IMR-90 (cell line): ENCODE measurements at places on chromosomes 7 and 10. TPM values are rescaled to one million over a fixed set of nuclear protein-coding genes. Genes with fewer than 3 reads are reported as not detected.

DNA sequence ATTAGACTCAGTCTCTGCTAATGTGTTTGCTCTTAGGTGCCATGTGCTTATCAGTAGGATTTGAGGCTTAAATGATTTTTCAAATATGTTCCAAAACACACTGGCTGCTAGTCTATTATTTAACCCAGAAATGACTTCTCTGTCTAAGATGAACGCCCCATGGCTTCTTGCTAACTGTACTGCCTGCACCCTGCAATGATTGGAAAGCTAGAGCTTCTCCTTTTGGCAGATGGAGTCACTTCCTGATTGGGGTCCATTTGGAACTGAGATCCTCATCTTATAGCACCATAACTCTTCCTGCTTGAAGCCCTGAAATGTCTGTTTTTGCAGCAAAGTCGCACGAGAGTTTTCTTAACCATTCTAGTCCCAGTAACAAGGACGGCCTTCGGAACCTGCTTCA lies 186.5 kb upstream of the ADO start:
- H3K36me3 ChIP-seq, result no peaks in the 10 kb centered on the region
- no peak for DNase-seq
- peaks cover 12% of the 10 kb centered on the region for H3K4me1 ChIP-seq
- no peaks in the 10 kb centered on the region for H3K27me3 ChIP-seq
- H3K4me3 ChIP-seq, result no peak overlapping the region

GRCh38 chr7:22569586-22570321 lies 69.8 kb upstream of the STEAP1B start:
- no peak overlapping the region for H3K27ac ChIP-seq
- no peaks in the 10 kb centered on the region for H3K27me3 ChIP-seq
- H3K4me1 ChIP-seq, result peaks cover 19% of the 10 kb centered on the region
- H3K36me3 ChIP-seq, result no peaks in the 10 kb centered on the region

GRCh38 chr7:127251465-127252376 lies 1.0 kb downstream of the GRM8 start:
- peaks cover 6% of the 10 kb centered on the region; the same call in 1 of the 2 replicates for H3K4me1 ChIP-seq
- 0 out of 2 replicates have a peak overlapping the region, but pooled peaks have one; percentile 4 for H3K4me3 ChIP-seq
- H3K27ac ChIP-seq, result no peak overlapping the region
- peaks cover 39% of the 10 kb centered on the region for H3K27me3 ChIP-seq

GRCh38 chr7:73829921-73830680 lies 695 bp upstream of the CLDN4 start:
- DNase-seq, result no peak
- H3K27ac ChIP-seq, result no peak overlapping the region
- H3K4me3 ChIP-seq, result no peak overlapping the region
- peaks cover 11% of the 10 kb centered on the region for H3K4me1 ChIP-seq
- no peaks in the 10 kb centered on the region for H3K27me3 ChIP-seq

DNA sequence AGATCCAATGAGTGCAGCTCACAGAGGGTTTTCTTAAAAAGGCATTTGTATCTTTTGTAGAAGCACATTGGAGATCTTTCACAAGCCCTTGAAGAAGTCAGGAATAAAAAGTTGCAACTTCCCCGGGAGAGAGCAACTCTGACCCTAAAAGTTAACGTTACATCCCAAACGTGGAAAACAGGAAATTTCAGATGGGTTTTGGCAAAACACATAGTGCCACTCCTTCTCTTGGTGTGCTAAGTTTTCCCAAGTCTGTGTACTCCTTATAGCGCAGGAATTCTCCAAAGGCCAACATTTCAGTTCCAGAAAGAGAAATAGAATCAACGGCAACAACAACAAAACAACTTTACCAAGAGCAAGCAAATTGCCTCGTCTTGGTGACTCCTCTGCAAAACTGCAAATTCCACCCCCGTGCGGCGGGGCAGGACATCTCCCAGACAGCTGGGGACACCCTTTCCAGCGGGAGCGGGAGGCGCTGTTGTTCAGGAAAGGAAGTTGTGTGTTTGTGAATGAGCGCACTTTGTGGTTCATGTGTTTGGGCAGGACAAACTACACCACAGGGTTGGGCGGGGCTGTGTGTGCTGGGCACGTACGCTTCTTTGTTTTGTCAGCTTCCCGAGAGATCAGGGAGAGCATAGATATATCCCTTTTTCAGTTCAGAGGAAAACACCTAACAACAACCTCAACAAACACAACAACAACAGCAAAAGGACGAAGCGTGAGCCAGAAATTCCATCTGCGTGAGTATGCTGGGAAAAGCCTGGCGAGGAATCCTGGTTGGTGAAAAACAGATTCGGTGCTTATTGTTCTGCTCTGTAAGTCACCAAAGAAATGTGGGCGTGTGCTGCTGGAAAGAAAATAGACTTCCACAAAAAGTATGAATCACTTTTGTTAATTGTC lies 294.7 kb upstream of the PITRM1 start:
- H3K27me3 ChIP-seq, result no peaks in the 10 kb centered on the region
- H3K4me3 ChIP-seq, result no peak overlapping the region
- peak; percentile 93 for DNase-seq

GRCh38 chr7:123557016-123557397 lies 611 bp downstream of the NDUFA5 start:
- H3K36me3 ChIP-seq, result peaks cover 4% of the 10 kb centered on the region
- H3K27ac ChIP-seq, result 0 out of 2 replicates have a peak overlapping the region, but pooled peaks have one; percentile 16
- peak; percentile 10 for DNase-seq
- no peaks in the 10 kb centered on the region for H3K27me3 ChIP-seq

- H3K4me1 ChIP-seq, result peaks cover 44% of the 10 kb centered on the region
- peak; percentile 82 for DNase-seq
- H3K27me3 ChIP-seq, result no peaks in the 10 kb centered on the region
- no peaks in the 10 kb centered on the region for H3K36me3 ChIP-seq
Observed at GRCh38 chr10:29807163-29807806, 172.5 kb upstream of the SVIL start.

GRCh38 chr10:126022841-126023240 lies 126.5 kb downstream of the FANK1 start:
- H3K36me3 ChIP-seq, result no peaks in the 10 kb centered on the region; the same call in 1 of the 2 replicates
- no peak overlapping the region for H3K4me3 ChIP-seq
- peaks cover 3% of the 10 kb centered on the region for H3K4me1 ChIP-seq
- no peak overlapping the region for H3K27ac ChIP-seq

- DNase-seq, result no peak
- H3K27ac ChIP-seq, result no peak overlapping the region
- no peak overlapping the region for H3K4me3 ChIP-seq
Observed at GRCh38 chr7:25381818-25382589, 153.7 kb upstream of the NPVF start.

DNA sequence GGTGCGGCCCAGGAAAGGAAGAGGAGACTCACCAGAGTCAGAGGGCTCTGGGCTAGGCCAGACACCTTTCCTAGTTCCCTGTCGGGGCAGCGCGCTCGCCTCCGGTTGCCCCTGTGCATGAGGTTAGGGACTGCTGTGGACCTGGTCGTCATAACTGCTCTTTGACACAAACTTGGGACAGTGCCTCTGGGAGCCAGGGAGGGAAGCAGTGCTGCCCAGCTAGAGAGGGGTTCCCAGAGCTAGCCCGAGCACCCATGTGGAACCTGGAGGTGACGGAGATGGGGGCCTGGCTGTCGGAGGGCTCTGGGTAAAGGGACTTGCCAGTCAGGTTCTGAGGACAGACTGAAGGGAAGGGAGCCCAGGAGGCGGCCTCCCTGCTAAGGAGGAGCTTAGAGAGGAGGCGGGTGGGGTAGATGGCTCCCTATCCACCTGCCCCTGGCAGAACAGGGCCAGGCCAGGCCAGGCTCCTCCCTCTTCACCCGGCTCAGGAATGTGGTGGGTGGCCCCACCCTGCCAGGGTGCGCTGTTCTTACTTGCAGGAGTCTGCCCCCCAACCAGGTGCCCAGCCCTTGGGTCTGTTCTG lies 29.7 kb downstream of the AGAP3 start:
- peaks cover 39% of the 10 kb centered on the region for H3K36me3 ChIP-seq
- H3K27ac ChIP-seq, result no peak overlapping the region
- DNase-seq, result no peak
- no peak overlapping the region for H3K4me3 ChIP-seq
- H3K27me3 ChIP-seq, result no peaks in the 10 kb centered on the region

GRCh38 chr10:24848195-24848594 lies 104.2 kb downstream of the PRTFDC1 start:
- no peaks in the 10 kb centered on the region for H3K27me3 ChIP-seq
- H3K4me3 ChIP-seq, result no peak overlapping the region
- no peaks in the 10 kb centered on the region; the same call in 1 of the 2 replicates for H3K4me1 ChIP-seq

GRCh38 chr7:112495810-112496462 lies 15.1 kb downstream of the LSMEM1 start:
- DNase-seq, result peak; percentile 64
- H3K27ac ChIP-seq, result no peak overlapping the region
- H3K4me1 ChIP-seq, result no peaks in the 10 kb centered on the region
- no peaks in the 10 kb centered on the region for H3K36me3 ChIP-seq
- H3K27me3 ChIP-seq, result no peaks in the 10 kb centered on the region

DNA sequence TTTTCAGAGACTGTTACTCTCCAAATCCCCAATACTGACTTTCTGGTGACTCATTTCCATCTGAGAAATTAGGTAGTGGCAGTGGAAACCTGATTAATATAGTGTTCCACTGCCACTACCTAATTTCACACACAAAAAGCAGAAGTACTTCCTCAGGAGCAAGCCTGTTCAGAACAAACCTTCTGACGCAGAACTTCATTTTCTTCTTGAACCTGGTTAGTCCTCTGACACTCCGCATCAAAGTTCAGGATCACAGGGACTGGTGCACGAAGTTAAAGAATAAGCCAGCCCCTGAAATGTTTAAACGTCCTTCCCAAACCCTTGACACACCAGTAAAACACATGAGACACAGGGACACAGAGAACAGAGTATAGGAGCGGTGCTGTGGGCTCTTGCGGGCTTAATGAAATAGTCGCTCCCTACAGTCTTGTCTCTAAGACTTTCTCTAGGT lies 4.4 kb downstream of the WDR91 start:
- no peaks in the 10 kb centered on the region for H3K27me3 ChIP-seq
- H3K4me3 ChIP-seq, result no peak overlapping the region
- H3K27ac ChIP-seq, result no peak overlapping the region
- DNase-seq, result no peak
- peaks cover 5% of the 10 kb centered on the region for H3K36me3 ChIP-seq

- H3K4me1 ChIP-seq, result no peaks in the 10 kb centered on the region
- peak; percentile 5 for DNase-seq
- no peaks in the 10 kb centered on the region for H3K36me3 ChIP-seq
- no peak overlapping the region for H3K4me3 ChIP-seq
- no peak overlapping the region for H3K27ac ChIP-seq
Observed at GRCh38 chr7:117995850-117996650, 122.8 kb upstream of the CTTNBP2 start.

- H3K36me3 ChIP-seq, result peaks cover 8% of the 10 kb centered on the region
- no peak for DNase-seq
- H3K27me3 ChIP-seq, result no peaks in the 10 kb centered on the region
Observed at GRCh38 chr7:117755136-117755535, 118.1 kb downstream of the CTTNBP2 start.

- H3K27ac ChIP-seq, result no peak overlapping the region
- no peaks in the 10 kb centered on the region for H3K36me3 ChIP-seq
- H3K4me3 ChIP-seq, result no peak overlapping the region
- no peaks in the 10 kb centered on the region for H3K4me1 ChIP-seq
Observed at GRCh38 chr10:82288461-82288881, 413.5 kb downstream of the NRG3 start.

GRCh38 chr7:11655163-11655562 lies 176.8 kb downstream of the THSD7A start:
- H3K4me1 ChIP-seq, result no peaks in the 10 kb centered on the region
- DNase-seq, result no peak
- H3K27me3 ChIP-seq, result no peaks in the 10 kb centered on the region

- no peak overlapping the region for H3K4me3 ChIP-seq
- no peak for DNase-seq
- H3K27ac ChIP-seq, result no peak overlapping the region
- H3K4me1 ChIP-seq, result no peaks in the 10 kb centered on the region
Observed at GRCh38 chr7:100911484-100911883, 15.8 kb upstream of the ACHE start.

DNA sequence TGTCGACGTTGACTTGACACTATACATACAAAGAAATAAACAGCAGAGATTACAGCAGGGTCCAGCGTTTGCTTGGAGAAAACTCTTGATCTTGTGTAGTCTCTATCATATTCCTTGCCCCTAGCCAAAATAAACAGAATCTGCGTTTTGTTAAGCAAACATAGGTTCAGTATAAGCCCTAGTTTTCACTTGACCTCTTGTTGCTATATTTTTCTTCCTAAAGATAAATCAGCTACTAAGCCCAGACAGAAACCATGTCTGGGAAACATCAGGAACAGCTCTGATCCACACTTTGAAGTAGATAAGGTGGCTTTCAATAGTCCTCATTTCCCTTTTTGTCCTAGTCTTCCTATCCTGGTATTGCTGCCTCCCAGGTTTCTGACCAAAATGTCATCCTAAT lies 328.2 kb upstream of the MAGI2 start:
- H3K36me3 ChIP-seq, result no peaks in the 10 kb centered on the region
- no peak overlapping the region for H3K27ac ChIP-seq
- DNase-seq, result no peak
- H3K4me3 ChIP-seq, result no peak overlapping the region

DNA sequence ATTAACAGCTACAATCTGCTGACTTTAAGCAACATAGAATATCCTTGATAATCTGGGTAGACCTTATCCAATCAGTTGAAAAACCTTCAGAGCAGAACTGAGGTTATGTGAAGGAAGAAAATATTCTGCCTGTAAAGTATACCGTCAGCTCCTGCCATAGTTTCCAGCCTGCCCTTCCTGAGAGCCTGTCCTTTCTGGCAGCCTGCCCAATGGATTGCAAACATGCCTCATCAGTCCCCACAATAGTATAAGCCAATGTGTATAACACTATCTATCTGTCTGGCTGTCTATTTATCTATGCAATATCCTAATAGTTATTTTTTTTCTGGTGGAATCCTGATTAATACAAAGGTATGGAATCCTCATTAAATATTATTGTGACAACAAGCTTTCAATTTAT lies 489.2 kb upstream of the KCND2 start:
- H3K36me3 ChIP-seq, result no peaks in the 10 kb centered on the region
- peak; percentile 0 for DNase-seq
- no peaks in the 10 kb centered on the region for H3K27me3 ChIP-seq
- H3K27ac ChIP-seq, result no peak overlapping the region

- no peaks in the 10 kb centered on the region for H3K4me1 ChIP-seq
- H3K4me3 ChIP-seq, result no peak overlapping the region
- no peaks in the 10 kb centered on the region for H3K27me3 ChIP-seq
- DNase-seq, result peak; percentile 5
Observed at GRCh38 chr10:124063750-124064603, 29.4 kb downstream of the CHST15 start.

Gene SLC18A3
- not detected in 2 replicates for total RNA-seq

Gene MACC1
- under 0.01 TPM in 2 replicates for total RNA-seq

Gene GHRHR
- not detected in 2 replicates for total RNA-seq

Gene GATA3
- under 0.01 TPM in 1 of 2 replicates, not detected in the other for total RNA-seq

Gene PITRM1
- total RNA-seq, result 111 and 124 TPM in 2 replicates
